ENCODE measurements at places on chromosomes 1 and 21. TPM values are rescaled to one million over a fixed set of nuclear protein-coding genes. Genes with fewer than 3 reads are reported as not detected.

HES3 gene
- total RNA-seq = not detected

VCAM1 gene
- 0.31 TPM for total RNA-seq

ACTA1 gene
- 2.5 TPM for total RNA-seq

RBP7 gene
- total RNA-seq = 0.55 TPM

TEDDM1 gene
- total RNA-seq = not detected

BCAN gene
- not detected for total RNA-seq

INTS11 gene
- total RNA-seq = 177 TPM

CCDC185 gene
- total RNA-seq = not detected

BRDT gene
- not detected for total RNA-seq

TACSTD2 gene
- total RNA-seq = 22.8 TPM

NECTIN4 gene
- total RNA-seq = 1.9 TPM

RUNX3 gene
- 0.07 TPM for total RNA-seq

ATXN7L2 gene
- 19.6 TPM for total RNA-seq

LMX1A gene
- total RNA-seq = 0.18 TPM

GPR37L1 gene
- 0.04 TPM for total RNA-seq

KCNJ9 gene
- not detected for total RNA-seq

DMBX1 gene
- total RNA-seq = not detected

SYCP1 gene
- total RNA-seq = not detected

NBPF10 gene
- total RNA-seq = 3.4 TPM

CYP4Z1 gene
- not detected for total RNA-seq

UBIAD1 gene
- total RNA-seq = 16.8 TPM

KIF17 gene
- 1.1 TPM for total RNA-seq

PLCH2 gene
- total RNA-seq = not detected

SYT11 gene
- total RNA-seq = 1.7 TPM

SH3D21 gene
- 10.6 TPM for total RNA-seq

CADM3 gene
- total RNA-seq = 7.1 TPM

ACTRT2 gene
- 0.20 TPM for total RNA-seq

WDR77 gene
- total RNA-seq = 93.6 TPM

COL9A2 gene
- 53.8 TPM for total RNA-seq

ANKRD65 gene
- 18.1 TPM for total RNA-seq

Data from progenitor cell of endocrine pancreas (in vitro differentiated cells).